ENCODE measurements at places on chromosomes 1 and 21.

DNA sequence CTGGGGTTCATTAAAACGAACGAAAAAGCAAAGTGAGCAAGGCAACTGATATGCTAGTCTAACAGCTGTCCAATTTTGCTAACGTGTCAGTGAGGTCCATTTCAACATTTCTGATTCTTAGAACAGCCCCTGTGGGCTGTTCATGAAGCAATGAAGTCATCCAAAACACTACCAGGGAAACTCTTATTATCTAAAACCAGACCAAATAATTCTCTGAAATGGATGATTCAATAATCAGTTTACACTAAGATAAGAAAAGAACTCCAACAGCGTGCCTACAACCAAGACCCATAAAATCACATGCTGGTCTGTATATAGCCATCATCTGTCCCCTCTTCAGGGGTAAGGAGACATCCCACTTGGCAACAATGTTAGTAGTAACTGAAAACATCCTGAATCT, 122.7 kb downstream of the TGFBR3 start:
- no peak for DNase-seq

DNA sequence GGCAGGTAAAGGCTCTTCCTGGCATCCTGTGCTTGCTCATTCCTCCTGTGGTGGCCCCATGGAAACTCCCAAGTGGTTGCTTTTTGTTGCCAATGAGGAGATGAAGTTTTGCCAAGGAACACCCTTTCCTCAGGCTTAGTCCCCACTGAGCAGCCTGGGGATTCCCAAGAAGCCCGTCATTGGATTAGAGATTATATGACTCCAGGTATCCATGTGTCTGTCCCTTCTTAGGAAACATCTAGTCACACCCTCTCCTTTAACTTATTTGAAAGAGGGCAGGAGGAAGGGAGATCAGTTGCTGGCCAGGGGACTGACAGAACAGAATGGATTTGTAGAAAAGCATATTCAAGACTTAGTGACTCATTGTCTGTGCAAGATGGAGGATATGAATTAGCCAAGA, 3.8 kb upstream of the LCE3A start:
- DNase-seq = no peak

- no peak for DNase-seq
Measured at GRCh38 chr1:58887059-58887458, 103.2 kb upstream of the JUN start.

DNA sequence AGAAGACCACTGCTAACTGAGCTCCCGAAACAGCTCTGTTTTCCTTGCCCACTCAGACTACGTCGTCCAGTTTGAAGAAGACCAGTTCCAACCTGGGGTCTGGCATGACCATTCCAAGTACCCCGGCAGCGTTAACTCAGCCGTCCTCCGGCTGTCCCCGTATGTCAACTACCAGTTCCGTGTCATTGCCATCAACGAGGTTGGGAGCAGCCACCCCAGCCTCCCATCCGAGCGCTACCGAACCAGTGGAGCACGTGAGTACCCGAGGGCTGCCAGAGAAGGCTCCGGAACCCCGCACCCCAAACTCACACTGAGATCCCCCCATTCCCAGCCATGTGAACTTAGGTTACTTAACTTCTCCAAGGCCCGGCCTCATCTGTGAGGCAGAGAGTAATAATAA, 63.7 kb upstream of the CNTN2 start:
- no peak for DNase-seq

DNA sequence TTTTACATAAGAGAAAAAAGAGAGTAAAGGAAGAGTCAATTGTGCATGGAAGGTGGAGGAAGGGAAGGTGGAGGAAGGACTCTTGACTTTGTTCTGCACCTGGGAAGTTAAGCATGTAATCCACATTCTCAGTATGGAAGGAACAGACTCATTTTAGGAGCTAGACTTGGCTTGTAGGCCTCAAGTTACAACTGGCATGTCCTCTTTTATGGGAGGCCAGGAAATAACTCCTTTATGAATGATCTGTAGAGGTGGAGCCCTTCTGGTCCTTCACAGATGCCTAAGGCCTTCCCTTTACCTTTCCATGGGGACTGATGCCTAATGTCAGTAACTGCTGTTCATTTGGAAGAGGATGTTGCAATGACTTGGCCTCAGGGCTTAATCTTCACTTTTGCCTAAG, 29.4 kb upstream of the CCSAP start:
- DNase-seq = no peak

DNA sequence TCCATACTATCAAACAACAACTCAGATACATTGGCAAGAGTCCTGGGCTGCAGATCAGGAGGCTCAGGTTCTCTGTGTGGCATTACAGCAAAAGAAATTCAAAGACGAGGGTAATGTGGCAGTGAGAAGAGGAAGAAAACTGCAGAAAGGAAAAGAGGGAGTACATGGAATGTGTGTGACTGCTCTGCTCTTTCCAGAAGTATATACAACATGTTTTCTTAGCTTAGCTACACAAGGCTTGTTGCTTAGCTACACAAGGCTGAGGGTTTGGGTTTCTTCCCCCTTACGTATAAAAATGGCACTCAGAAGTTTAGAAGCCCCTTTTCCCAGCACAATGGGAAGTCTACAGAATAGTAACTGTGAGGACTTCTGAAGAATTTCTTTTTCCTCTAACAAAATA, 86.0 kb downstream of the PRRX1 start:
- DNase-seq = no peak

GRCh38 chr1:51344602-51345299, 14.4 kb upstream of the TTC39A start:
- no peak for DNase-seq

- no peak for DNase-seq
Measured at GRCh38 chr1:171784784-171785183, 3.3 kb downstream of the METTL13 start.

DNA sequence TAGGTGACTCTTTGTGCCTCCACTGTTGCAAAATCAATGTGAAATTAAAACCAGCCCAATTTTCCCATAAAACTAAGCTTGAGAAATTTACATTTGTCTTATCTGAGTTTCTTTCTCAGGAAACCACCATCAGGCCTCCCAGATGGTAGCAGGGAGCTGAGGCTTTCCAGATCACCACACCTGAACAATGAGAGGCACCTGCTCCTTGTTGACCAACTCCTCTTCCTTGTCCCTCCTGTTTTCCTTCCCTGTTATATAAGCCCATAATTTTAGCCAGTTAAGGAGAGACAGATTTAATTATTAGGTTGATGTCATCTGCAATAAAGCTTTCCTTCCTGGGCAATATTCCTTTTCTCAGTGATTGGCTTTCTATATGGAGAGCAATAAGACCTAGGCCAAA, 32.0 kb upstream of the C1orf185 start:
- DNase-seq = no peak

DNA sequence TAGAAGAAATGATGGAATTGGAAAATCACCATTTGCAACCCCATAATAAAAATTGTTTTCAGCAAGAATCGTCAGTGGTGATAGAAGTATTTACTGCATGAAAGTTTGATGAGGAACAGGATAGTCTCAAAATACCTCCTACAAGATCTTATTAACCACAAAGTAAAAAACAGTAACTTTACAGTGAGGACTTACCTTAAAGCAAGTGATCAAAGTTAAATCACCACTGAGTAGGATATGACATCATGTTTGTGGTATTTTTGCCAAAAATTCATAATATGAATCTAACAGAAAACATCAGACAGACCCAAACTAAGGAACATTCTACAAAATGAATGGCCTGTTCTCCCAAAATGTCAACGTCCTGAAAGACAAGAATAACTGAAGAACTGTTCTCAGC, 19.9 kb downstream of the ALDH9A1 start:
- no peak for DNase-seq

DNA sequence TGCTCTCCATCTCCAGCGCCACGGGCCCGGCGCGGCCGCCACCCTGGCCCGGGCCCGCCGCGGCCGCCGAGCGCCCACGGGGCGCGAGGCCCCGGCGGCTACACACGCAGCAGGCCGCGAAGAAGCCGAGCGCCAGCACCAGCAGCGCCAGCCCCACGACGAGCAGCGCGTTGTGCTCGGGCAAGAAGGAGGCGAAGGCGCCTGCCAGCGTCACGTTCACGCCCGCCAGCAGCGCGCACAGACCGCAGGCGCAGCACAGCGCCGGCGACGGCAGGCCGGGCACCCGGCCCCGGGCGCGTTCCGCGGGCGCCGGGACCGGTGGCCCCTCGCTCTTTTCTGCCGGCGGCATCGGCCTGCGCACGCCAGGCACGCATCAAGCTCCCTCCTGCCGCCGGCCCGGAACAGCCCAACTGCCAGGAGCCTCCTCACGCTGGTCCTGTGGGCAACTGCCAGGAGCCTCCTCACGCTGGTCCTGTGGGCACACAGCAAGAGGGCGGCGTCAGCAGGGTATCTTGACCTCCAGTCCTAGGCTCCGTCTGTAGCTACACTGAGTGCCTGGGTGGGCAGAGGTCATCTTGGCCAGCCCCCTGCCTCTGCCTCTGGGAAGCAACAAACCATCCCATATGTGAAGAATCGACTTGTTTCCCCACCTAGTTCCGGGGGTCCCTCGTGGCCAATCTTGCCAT, 18.1 kb downstream of the KNCN start:
- no peak for DNase-seq

DNA sequence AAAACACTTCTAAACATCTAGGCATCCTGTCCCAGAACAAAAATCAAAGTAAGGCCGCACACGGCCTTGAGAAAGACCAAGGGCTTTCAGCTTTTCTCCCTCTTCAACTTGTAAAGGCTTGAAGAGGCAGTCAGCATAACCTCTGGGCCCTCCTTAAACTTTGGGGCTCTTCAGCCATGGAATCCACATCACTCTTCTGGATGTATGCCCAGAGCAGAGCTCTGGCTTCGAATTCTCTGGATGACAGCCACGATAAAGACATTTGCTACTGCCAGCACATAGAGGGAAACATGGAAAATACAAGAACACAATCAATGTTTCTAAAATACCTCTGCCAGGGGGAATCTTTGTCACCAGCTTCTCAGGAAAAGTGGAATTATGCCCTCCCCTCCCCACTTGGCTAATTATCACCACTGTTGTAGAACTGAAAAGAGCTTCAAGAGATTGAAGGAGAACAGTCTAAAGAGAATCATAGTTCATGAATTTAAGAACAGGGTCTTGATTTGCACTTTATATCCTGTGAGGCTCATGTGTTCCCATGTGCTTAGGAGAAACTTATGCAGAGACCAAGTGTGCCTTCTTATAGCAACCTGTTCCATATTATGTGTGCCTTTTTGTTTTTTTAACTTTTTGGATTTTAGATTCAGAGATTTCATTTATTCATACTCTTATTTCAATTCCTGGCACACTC, 39.0 kb upstream of the DPT start:
- DNase-seq = no peak

GRCh38 chr1:53449021-53449420, 10.2 kb upstream of the DMRTB1 start:
- no peak for DNase-seq

GRCh38 chr21:24205319-24205718, 1402.0 kb downstream of the MRPL39 start:
- DNase-seq = no peak

DNA sequence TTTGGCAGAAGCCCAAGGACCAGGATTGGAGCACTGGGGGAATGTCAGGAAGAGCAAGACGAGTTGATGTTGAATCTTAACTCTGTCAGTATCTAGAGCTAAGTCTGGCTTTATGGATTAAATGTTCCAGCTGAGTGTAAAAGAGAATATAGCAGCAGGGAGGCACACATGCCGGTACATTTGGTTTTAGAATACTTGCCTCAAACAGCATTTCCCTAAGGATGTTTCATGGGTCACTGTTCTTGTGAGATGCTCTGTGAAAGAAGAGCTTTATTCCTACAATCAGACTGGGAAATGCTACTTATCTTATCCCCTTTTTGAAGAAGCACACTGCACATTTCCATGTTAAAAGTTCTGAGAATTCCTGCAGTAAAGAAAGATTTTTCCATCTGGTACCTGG, 440.3 kb upstream of the B3GALT2 start:
- DNase-seq = no peak

GRCh38 chr21:20647607-20648006, 350.6 kb upstream of the NCAM2 start:
- no peak for DNase-seq

GRCh38 chr1:243287652-243288051, 31.8 kb downstream of the SDCCAG8 start:
- no peak for DNase-seq

DNA sequence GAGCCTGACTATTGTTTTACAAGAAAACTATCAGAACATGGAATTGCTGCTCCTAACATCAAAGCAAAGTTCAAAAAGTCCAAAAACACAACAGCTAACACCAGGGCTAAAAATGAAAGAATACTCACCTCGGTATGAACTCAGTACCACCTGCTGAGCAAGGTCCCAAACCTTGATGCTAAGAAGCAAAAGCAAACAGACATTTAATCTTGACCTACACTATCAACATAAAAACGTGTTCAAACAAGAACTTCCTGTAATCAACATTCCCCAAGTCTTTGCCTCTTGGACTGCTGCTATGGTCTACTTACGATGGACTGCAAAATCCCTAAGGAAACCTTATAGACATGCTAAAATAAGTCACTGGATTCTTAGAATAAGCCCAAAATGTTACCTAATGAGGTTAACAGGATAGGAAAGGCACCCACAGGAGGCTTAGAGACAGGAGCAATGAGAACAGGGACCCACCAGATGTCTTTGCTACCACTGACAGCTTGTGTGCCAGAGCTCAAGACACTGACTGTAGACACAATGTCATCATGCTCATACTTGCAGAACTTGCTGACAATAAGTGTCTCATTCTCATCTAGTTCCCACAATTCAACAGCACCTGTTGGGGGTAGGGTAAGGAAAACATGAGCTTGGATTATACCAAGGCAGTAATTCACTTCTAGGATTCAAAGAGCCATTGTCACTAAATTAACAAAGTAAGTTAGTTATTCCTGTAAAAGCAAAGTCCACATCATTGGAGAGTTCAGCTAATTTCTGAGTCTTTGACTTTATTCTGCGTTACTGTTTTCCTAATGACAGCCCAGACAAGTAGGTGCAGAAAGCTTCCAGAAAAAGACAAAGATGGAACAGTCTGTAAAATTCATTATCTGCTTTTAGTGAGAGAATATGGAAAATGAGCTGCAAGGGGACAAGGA, 1.8 kb downstream of the WDR77 start:
- no peak for DNase-seq

GRCh38 chr1:235327559-235328270, at the start of gene ARID4B:
TSS of gene ARID4B (minus strand) at chr1:235328179. CDS start at chr1:235326919, 1,260 bp downstream.
- no peak for DNase-seq

GRCh38 chr1:221698579-221699349, 43.1 kb downstream of the DUSP10 start:
- no peak for DNase-seq

DNA sequence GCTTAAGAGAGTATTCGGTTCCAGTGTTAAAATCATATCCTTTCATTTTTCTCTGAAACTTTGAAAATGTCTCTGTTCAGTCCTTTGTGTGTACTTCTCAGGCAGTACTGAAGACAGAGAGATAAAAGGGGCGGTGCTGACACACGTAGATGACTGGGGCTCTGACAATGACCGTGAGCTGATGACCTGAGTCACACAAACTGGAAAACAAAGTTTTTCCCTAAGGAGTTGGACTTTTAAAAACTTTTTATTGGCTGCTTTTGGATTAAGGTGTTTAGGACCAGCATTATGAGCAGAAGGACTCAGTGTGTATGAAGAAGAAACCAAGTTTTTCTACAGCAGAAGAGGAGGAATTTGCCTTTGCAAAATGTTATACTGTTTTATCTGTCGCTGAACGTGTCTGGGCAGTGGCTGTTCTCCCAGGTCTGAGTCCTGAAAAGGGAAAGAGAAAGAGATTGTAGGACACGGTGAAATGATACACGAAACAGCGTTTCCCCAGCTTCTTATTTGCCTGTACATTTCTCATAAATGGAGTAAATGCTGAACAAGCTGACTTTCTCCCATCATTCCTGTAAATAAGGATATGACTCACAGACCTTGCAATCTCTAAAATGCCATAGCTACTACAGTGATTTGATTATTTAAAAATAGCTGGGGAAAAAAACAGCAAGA, 51.5 kb downstream of the MAP3K7CL start:
- no peak for DNase-seq
